Testis (tissue), 5 donors: ENCODE measurements at places on chromosomes 4 and X.
A peak's percentile ranks its signal among the peaks of the same experiment; 100 is the strongest.

GRCh38 chrX:49932791-49933190 is 10.4 kb downstream of the CLCN5 start:
- no peak for DNase-seq

DNA sequence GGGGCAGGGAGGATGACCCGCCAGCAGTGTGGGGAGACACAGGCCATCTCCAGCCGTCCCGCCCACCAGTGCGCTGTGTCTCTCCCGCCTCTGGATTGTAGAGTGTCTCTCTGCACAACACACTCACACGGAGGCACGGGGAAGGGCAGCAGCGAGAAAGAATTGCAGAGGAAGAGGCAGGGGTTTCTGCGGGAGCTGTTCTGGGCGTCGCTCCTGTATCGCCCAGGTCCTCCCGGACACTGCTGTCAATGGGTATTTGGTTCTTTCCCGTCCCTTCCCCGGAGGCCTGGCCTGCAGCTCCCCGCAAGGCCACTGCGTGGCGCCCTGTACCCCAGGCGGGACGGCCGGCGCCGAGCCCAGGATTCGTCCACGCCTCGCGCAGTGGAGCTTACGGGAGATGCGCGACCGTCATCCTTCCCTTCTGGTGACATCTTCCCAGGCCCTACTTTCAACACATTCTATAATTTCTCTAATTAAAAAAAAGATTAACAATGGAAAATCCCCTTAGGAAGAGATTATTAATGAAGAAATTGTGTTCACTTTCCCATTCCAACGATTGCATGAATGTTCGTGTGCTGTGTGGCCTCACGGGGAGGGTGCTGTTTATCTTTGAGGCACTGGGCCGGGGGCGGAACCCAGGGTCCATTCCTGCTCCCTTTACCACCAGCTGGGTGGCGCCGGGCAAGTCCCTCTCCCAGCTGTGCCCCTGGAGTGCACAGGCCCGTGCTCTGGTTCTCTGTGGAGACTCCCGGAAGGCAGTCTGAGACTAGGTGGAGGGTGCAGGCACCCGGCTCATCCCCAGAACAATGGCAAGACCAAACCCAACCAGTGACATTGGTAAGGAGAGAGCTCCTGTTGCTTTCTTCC is 95.7 kb downstream of the CPZ start:
- DNase-seq, result peak; percentile 71

GRCh38 chrX:50838820-50839600 is 25.0 kb upstream of the SHROOM4 start:
- no peak for DNase-seq

DNA sequence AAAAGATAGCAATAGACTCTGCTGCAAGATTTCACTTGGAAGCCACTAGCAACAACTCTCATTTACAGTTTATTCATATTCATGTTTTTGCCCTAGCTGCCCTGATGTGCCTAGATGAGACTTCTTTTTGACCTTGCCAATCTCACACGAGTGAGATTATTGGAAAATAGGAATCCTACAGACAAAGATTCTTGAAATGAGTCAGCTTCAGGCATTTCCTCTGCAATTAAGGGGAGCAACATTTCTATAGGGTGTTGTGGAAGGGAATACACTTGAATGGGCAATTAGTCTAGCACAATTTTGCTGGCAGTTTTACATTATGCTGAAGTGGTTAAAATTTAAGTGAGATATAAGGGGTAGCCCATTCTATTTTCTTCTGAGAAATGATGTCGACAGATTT is 217.0 kb upstream of the FAT4 start:
- DNase-seq, result no peak

- no peak for DNase-seq
Measured at GRCh38 chr4:2796849-2797544, 4.1 kb downstream of the SH3BP2 start.

GRCh38 chrX:141439651-141440050 is 144.9 kb downstream of the SPANXA1 start:
- DNase-seq, result no peak

DNA sequence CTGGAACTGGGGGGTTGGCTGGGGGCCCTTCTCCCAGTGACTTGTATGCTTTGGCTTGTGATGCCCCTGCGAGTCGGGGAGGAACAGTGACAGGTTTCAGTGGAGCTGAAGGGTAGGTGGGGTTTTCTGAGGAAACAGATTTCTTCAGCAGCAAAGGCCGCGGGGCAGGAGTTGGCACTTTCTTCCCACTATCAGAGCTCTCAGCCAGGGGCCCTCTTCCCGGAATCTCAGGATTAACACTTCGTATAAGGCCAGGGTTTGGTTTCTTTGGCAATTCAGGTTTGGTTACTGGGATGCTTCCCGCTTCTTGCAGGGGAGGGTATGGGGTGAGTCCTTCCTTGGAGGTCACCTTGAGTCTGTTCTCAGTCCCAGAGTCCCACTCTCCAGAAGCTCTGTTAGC is 75.4 kb downstream of the RPS3A start:
- DNase-seq, result no peak

DNA sequence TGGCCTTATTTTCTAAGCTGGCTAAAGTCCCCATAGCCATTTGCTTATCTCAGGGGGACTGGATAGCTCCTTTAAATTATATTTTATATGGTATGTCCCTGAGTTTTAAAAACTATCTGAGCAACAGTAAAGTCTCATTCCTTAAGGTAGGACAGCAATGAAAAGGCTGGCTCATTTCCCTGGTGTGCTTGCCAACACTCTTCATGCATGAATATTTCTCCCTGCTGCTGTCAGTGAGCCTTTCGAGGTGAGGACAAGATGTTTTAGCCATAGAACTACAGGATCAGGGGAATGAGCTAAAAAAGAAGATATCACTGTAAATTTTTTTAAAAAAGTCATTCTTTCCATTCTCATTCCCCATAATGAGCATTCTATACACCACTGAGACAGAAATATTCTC is 427.3 kb upstream of the FAM241A start:
- no peak for DNase-seq

DNA sequence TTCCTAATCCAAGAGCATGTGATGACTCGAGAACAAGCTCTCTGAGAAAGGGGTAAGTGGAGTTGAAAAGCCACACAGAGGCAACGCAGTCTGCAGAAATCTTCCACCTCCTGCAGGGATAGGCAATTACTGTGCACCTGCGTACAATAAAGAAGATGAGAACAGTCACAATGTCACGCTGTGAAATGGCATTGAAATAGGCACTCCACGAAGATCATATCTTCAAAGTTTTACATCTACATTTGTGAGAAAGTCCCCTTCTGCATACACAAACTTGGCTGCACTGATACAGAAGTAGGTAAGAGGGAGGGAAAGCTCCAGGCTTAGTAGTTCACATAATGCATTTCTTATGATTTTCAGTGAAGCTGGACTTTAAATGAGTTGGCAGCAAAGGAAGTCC is 27.1 kb downstream of the DDX60L start:
- DNase-seq, result no peak

- DNase-seq, result no peak
Measured at GRCh38 chr4:75849461-75849860, 52.8 kb downstream of the PPEF2 start.

DNA sequence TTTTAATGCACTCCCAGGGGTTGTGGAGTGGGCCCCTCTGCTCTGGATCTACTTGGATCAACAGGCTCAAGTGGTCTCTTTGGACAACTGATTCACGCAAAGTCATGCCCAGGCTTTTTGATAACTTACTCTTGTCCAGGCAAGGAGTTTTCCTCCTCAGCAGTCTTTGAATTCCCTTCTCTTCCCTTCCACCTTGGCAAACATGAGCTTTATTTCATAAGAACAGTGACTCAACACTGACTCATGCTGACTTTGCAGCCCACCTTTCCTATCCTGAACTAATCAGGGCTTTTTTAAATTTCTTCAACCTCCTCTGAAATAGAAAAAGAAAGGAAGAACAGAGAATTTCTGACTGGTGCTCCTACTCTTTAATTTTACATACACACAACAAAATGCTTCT is 132.1 kb upstream of the LDB2 start:
- DNase-seq, result no peak

GRCh38 chr4:78059524-78059889 is 2.4 kb downstream of the FRAS1 start:
- peak; percentile 70 for DNase-seq

DNA sequence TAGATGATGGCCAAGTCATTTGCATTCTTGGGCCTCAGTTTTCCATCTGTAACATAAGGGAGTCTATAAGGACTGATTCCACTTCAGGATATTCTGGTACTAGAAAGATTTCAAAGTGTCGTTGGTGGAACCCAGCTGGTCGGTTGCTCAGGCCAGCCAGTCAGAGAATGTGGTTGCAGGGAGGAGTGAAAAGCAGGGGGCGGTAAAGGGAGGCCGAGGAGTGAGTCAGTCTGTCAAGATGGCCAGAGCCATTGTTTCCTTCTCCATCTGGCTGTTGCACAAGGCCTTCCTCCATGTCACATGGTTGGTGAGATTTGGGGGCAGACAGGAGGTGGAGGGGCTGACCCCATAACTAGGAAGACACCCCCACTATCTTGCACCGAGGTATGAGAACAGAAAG is 38.2 kb downstream of the STARD8 start:
- DNase-seq, result no peak

GRCh38 chr4:40875507-40876150 is 125.9 kb downstream of the NSUN7 start:
- DNase-seq, result peak; percentile 36

DNA sequence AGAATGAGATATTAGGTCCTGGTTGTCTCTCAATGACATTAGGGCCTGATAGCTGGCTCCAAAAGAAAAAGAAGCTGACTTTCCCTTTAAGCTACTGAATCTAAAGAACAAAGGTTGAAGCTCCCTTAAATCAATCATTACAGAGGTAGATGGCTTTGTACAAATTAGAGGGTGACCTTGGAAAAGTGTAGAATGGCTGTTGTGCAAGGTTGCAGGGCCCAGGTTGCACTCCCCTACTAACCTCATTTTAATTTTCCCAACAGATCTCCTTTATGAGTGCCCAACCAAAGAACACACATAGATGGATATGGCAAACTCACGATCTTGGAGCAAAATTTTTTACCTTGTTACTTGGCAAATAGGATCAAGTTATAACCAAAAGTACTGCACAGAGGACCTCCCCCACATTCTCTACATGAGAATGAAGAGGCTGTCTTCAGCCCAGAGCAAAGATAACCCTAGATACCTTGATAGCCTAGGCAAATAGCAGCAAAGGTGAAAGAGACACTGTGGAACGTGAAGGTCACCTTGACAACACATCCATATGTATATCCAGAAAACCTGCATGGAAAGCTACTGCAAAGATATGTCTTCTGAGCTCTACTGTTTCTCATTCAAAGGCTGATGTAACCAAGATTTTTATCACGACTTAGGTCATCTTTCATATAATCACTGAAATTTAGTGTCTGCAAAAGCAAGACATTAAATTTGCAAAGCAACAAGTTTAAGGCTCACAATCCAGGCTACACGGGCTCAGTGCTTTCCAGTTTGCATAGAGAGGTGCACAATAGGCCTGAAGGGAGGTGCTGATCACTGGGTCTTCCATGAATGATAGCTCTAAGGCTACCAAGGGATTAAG is 23.0 kb downstream of the KLB start:
- no peak for DNase-seq

- no peak for DNase-seq
Measured at GRCh38 chr4:172892300-172892699, 276.3 kb upstream of the GALNT7 start.

DNA sequence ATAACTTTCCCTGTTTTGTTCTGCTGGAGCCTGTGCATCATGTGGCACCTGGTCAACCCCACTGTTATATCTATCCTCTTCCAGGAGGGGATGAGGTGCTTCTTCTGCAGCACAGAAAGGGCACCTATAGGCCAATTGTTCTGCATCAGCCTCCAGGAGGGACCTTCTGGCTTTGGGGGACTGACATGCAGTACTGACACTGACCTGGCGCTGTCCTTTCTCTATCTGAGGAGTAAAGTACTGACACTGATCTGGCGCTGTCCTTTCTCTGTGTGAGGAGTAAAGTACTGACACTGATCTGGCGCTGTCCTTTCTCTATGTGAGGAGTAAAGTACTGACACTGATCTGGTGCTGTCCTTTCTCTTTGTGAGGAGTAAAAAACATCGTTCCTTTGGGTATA is 498.4 kb downstream of the PACRGL start:
- DNase-seq, result no peak

DNA sequence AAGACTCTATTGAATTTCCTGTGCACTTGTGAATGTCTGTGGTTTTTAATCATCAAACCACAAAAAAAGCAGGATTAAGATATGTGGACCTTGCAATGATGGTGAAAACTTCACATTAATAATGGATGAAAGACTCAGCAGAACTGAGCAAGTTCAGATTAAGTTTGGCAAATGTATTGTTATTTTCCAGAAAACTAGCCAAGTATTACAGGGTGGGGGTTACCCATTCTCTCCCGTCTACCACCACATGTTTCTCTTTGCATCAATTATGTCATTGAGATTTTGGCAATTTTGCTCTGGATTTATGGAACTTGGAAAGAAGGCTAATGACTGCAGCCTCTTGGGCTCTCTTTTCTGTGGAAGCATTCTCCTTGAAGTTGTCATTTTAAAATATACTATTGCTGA is 577.1 kb downstream of the ANKRD50 start:
- DNase-seq, result no peak

- DNase-seq, result no peak
Measured at GRCh38 chr4:161186750-161187149, 977.0 kb downstream of the FSTL5 start.

- no peak for DNase-seq
Measured at GRCh38 chrX:19556202-19556601, 40.9 kb upstream of the MAP3K15 start.

GRCh38 chrX:140701480-140701879 is 8.1 kb upstream of the LINC00632 start:
- peak; percentile 22 for DNase-seq

DNA sequence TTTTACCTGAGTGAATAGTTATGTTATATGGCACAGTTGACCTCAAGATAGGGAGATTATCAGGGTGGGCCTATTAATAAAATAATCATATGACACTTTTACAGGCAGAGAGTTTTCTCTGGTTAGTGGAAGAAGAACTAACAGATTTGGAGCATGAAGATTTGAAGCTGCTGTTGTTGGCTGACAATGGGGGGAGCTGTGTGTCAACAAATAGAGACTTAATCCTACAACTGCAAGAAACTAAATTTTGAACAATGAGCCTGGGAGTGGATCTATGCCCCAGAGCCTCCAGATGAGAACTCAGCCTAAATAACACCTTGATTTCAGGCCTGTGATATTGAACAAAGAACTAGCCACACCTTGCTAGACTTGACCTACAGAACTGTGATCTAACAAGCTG is 7.2 kb upstream of the CCSER1 start:
- DNase-seq, result no peak

- DNase-seq, result no peak
Measured at GRCh38 chr4:176188654-176189053, 6.7 kb downstream of the SPATA4 start.

DNA sequence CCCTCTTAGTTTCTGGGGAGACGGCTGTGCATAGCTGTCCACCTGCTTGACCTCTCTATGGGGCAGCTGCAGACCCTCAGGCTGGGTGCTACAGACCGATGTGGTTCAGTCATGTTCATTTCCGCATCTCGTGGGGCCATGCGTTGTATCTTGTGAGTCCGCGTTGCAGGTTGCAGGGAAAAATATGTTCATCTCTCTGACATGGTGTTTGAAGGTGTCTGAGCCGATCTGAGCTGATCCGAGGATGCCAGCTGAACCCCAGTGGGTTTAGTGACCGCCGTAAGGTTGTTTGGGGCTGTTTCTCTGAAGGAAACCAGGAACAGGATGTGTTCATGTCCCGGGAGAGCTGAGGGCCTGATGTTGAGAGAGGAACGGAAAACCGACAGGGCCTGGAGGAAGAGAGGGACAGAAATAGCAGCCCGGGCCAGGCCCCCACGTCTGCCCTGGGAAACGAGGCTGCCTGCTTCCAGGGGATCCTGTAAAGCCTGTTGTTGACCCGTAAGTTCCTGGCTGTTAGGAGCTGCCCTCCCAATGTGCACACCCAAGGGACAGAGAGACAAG is 9.8 kb upstream of the P2RY8 start:
- DNase-seq, result no peak
